Activated effector memory CD4-positive, alpha-beta T cell treated with Interleukin-2 at 50 U/mL for 16 hours (primary cell): ENCODE measurements at places on chromosomes 16 and 17.

DNA sequence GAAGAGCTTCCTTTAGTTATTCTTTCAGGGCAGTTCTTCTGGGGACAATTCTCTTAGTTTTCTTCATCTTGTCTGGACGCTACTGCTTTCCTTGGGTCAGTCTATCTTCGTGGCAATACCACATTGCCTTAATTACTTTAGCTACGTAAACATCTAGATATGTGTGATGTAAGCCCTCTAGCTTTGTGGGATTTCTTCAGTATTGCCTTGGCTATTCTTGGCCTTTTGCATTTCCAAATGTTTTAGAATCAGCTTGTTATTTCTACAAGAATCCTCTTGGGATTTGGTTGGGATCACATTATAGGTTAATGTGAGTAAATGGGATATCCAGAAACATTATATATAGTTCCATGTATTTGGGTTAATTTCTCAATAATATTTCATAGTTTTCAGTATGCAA is 9.0 kb upstream of the ST6GALNAC2 start:
- DNase-seq, result no peak

DNA sequence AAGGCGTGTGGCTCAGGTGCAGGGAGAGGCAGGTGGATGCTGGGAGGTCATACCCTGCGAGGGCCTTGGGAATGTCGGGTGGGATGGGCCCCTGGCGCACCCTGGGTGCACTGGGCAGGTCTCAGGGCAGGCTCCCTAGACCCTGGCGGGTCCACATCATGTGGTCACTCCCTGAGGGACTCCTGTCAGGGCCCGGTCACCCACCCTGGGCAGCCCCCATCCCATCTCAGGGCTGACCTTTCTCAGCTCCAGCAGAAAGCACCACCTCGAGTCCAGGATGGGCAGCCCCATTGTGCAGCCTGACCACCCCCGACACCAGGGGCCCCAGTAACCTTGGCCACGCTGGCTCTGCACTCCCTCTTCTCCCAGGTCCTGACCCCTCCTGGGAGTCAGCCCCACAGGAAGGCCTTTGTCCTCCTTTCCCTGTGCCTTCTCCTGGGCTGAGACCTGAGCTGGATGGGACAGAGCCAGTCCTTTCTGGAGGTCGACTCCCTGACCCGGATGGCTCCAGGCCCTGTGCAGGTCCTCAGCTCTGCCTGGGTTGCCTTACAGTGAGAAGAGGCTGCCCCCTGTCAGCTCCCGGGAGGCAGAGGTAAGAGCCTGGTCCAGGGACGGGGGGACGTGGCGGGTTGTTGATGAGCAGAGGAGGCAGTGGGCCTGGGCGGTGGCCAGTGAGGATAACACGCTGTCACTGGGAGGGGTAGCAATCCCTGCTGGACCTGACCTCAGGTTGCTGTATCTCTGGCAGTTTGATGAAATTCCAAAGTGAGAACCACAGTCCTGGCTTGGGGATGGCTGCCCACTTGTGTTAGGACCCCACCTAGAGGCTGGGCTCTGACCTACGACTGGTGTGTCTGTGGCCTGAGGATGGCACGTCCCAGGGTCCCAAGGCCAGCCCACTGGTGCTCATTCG is 77.9 kb downstream of the GOSR1 start:
- no peak for DNase-seq

DNA sequence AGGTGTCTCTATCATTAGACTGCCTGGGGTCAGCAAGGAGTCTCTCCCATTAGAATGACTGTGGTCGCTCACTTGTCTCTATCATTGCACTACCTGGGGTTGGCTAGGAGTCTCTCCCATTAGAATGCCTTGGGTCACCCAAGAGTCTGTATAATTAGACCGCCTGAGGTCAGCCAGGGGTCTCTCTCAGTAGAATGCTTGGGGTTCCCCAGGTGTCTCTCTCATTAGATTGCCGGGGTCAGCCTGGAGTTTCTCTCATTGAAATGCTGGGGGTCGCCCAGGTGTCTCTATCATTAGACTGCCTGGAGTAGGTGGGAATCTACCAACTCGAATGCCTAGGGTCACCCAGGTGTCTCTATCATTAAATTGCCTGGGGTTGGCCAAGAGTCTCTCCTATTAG is 2231.6 kb downstream of the TP53TG3F start:
- DNase-seq, result no peak

DNA sequence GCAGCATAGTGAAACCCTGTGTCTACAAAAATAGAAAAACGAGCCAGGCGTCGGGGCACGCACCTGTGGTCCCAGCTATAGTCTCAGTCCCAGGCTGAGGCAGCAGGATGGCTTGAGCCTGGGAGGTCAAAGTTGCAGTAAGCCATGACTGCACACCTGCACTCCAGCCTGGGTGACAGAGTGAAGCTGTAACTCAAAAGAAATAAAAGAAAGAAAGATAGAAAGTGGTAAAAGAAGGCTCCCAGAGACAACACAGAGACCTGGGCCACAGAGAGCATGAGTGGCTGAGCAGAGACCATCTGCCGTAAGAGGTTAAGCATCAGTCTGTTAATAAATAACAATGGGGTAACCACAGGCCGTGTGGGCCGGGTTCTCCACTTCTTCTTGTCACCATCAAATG is 15.3 kb upstream of the HEXD start:
- no peak for DNase-seq

DNA sequence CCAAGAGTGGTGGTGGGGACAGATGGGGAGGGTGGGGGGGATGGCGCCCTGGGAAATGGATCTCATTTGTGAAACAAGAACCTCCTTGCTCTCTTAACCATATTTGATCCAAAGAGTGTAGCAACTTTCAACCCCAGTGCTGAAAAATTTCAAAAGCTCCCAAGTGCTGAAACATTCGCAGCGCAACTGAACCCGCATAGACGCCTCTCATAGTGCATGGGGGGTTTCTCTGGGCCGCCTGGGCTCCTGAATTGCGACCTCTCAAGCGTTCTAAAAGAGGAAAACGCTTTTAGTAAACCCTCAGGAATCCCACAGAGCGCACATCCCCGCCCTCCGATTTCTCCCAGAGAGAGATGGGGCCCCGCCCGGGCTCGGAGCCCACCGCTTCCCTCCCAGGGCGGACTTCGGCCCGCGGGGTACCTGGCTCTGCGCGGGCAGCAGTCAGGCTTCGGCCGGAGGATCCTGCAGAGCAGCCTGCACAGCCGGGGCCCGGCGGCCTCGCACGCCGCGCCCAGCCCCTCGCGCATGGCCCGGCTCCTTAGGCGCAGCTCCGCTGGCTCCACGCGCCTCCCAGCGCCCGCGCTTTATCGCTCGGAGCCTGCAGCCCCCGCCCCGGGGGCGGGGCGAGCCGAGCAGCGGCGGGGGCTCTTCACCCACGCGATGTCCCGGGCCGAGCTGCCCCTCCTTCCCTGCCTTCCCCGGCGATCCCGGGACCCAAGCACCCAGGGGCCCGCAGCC is 7.0 kb downstream of the NOS2 start:
- DNase-seq, result no peak

DNA sequence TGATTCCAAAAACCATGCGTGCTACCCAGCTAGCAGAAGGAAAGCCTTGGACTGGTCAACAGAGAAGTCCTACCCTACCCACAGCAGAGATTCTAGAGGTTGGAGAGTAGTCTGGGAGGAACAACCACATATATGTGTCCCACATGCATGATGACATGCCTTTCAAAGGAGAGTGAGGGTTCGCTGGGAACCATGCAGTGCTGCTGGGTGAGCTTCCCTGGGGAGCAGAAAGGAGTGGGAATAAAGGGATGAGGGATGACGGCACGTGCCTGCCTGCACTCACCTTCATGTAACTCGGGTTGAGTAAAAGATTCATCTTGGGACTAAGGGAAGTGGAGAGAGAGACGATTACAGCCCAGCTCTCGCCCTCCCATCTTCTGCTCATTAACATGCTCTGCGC is 9.8 kb downstream of the CPSF4L start:
- DNase-seq, result no peak

DNA sequence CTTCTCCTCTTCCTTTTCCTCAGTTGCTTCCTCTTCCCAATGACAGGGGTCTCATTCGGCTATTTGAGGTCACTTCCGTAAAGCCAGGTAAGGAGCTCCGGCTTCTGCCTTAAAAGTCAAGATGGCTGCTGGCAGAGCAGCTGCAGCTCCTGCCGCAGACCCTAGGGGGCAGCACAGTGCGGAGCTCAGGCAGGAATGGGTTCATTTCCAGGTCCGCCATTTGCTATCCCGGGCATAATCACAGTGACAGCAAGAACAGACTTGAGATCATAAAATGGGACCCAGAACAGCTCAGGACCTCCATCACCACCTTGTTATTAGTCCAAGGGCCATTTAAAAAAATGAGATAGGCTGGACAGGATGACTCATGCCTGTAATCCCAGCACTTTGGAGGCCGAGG is 199.5 kb downstream of the ZNF18 start:
- no peak for DNase-seq

DNA sequence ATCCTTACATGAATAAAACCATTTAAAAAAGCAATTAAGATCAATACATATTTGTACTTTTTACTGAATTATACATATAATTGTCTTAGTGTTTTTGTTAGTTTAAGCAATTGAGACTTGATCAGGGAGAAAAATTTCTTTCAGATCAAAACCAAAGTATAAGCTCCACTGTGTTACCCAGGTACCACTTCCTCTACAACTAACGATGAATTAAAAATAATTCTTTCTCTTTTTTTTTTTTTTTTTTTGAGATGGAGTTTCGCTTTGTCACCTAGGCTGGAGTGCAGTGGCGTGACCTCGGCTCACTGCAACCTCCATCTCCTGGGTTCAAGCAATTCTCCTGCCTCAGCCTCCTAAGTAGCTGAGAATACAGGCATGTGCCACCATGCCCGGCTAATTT is 6.8 kb downstream of the FBXO47 start:
- DNase-seq, result no peak

- no peak for DNase-seq
Observed at GRCh38 chr17:61201211-61201610, 198.4 kb upstream of the TBX2 start.

DNA sequence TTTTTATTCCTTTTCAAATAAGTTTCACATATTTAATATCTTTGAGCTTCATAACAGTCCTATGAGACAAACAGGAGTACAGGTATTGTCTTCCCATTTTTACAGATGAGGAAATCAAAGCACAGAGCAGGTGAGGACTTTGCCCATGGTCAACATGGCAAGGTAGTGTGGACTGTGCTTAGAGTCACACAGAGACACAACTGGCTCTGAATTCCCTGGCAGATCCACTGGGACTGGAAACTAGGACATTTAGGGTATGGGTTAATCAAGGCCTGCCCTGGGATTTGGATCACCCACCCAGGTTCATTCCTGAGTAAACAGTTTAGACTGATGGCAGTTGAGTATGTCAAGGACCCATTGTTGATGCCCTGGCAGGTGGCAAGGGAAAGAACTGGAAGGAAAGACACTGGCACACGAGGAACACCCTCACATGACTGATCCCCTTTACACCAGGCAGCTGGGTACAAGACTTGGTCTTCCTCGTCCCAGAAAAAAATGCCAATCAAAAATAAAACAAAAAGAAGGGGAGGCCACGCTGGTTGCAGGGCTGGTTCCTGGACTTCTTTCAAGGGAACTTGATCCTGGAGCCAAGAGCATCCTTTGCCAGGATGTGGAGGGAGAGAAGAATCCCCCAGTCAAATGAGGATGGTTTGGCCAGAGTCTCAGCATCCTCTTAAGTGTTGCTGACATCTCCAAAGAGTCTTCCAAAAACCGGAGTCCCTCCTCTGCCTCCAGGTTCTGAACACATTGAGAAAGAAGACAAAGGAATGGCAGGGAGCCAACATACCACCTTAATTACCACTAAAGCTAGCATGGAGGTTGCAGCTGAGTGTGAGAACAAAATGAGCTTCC is 34.9 kb downstream of the CHD9 start:
- DNase-seq, result no peak

GRCh38 chr17:50055055-50055425 is 870 bp upstream of the ITGA3 start:
- DNase-seq, result peak; percentile 18

GRCh38 chr17:73901661-73902415 is 257.6 kb upstream of the SDK2 start:
- DNase-seq, result no peak

GRCh38 chr17:72952641-72953315 is 139.7 kb downstream of the SLC39A11 start:
- no peak for DNase-seq

- no peak for DNase-seq
Observed at GRCh38 chr16:72474501-72475123, 302.7 kb upstream of the PMFBP1 start.

DNA sequence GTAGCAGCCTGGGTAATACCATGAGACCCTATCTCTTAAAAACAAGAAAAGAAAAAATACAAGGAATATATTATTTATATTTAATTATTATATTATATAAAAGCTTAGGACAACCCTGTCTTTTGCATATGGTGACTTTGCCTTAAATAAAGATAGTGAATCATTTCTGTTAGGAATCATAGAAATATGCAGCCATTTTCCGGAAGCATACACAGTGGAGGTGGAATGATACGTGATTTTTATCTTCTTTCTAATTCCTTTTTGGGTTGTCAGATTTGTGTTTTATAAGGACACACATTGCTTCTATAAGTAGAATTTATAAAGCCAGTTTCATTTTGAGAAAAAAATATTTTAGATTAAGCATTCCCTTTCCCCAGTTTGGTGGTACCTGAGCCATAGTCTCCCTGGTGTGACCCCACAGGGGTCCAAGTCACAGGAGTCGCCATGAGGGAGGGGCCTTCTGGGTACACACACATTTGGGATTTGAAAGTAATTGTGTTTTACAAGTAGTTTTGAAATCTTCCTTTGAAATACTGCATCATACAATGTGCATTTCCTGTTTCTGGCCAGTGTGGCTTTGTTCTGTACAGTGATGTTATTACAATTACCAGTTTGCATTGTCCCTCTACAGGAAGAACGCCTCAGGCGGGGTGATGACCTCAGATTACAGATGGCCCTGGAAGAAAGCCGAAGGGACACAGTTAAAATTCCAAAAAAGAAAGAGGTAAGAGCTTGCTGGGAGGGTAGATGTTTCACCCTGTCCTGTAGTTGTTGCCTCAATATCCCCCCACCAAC is 50.9 kb downstream of the B9D1 start:
- no peak for DNase-seq

- DNase-seq, result no peak
Observed at GRCh38 chr16:4700380-4700996, 7.1 kb downstream of the NUDT16L1 start.

GRCh38 chr17:56809106-56809819 is 24.5 kb downstream of the C17orf67 start:
- no peak for DNase-seq

- no peak for DNase-seq
Observed at GRCh38 chr17:28427371-28427770, 21.4 kb upstream of the SLC46A1 start.

GRCh38 chr16:54957403-54958166 is 26.9 kb downstream of the IRX5 start:
- no peak for DNase-seq

DNA sequence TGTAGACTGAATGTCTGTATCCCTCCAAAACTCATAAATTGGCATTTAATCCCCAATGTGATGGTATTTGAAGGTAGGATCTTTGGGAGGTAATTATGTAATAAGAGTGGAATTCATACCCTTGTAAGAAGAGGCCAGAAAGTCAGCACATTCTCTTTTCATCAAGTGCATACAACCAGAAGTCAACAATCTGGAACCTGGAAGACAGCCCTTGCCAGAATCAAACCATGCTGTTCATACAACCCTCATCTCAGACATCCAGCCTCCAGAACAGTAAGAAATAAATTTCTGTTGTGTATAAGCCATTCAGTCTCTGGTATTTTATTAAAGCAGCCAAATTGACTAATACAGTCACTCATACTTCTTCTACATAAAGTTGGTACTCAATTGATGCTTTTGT is 481.0 kb upstream of the SOX9 start:
- DNase-seq, result no peak

GRCh38 chr16:87728026-87728425 is 37.8 kb downstream of the KLHDC4 start:
- DNase-seq, result no peak

GRCh38 chr17:49337884-49338283 is 24.2 kb downstream of the ZNF652 start:
- no peak for DNase-seq
